NCI-H345 (cell line): ENCODE measurements at places on chromosomes 11 and 22.

DNA sequence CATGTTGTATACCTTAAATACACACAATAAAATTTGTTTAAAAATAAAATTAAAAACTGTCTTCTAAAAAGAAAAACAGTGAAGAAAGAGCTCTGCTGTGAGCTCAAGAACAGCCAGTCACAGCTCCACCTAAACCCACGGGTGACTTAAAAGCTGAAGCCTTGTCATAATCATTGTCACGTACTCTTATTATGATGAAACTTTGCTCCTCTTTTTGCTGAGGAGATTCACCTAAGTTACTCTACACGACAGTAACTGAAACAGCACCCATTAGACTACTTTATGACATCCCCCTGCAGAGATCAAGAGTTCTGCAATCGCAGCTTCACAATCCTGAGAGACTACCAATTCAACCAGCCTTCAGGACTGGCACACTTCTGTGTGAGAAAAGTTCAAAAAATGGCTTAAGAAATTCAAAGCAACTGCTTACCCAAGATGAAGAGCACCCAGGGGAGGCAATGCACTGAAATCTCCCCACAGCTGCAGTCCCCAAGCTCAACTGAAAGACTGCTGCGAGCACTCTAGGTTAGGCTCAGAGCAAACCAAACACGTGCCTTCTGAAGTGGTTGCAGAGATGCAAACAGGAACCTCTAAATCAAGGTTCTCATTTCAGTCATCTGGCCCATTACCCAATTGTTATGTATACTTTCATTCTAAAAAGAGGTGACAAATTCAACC lies at the start of gene JAML:
JAML (minus strand) TSS at position 501 of the 678 bp plus-strand sequence. CDS start 10,145 bp downstream, outside the sequence.
- no peak for DNase-seq

DNA sequence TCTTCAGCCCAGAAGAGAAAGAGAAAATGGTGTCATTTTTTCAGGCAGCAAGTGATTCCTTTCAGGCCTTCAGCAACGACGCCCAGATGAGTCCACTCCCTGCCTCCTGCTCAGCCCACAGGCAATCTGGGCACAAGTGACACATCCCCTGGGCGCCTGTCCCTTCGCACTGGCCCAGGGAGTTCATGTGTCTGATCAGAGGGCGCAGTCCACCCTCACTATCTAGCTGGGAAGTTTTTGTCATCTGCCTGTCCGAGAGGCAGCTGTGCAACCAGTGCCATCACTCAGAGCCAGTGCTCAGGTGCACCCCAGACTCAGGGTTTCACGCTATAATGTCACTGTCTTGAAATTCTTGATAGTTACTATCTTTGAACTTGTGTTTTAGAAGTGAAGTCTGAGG lies 1.4 kb upstream of the KCNQ1OT1 start:
- DNase-seq: no peak

DNA sequence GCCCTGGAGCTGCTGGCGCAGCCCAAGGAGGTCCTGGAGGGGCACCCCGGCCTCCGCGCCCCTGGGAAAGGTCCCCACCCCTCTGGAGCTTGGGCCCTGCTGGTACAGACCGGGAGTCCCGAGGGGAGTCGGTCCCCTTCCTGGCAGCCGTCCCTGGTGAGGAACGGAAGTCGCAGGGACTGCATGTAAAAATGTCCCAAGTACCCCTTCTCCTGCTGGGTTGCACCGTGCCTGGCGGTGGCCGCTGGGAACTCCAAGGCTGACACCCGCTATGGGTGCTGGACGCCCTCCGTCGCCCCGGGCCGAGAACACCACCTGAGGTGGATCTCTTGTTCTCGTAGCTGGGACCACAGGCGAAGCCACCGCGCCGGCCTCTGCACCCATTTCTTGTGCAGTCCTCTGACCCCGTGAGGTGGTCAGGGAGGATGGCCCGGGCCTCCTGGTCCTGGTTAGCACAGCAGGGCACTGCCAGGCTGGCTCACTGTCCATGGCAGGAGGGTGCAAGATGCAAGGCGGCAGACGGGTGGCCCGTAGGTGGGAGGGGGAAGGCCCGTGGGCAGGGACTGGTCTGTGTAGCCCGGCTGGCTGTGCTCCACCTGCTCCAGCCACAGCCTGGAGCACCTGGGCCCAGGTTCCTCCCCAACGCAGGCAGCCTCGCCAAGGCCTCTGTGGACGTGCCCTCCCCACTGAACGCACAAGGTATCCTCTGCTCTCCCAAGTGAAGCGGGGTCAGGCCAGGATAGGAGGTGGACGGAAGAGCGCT lies 165.2 kb downstream of the IGLL1 start:
- DNase-seq: no peak

GRCh38 chr11:117817368-117818040 lies 7.0 kb downstream of the FXYD2 start:
- DNase-seq: peak; percentile 80

GRCh38 chr11:107731941-107732688 lies 20.3 kb upstream of the SLN start:
- DNase-seq: no peak

DNA sequence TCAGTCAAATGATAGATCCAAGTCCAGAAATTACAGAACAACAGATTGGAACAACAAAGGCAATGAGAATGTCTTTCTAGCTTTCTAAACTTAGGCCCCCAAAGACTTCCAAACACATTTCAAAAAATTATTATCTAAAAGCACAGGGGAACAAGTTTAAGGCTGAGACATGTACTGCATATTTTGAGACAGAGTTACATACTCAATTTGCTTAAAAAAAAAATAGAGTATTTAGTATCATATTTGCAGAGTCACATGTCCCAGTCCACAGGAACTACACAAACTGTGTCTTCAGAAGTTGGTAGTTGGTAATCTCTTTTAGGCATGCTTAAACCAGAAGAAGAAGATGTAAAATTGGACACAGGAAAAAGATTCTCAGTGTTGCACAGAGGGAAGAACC lies 127.2 kb downstream of the MAML2 start:
- DNase-seq: no peak

- DNase-seq: no peak
These were observed 44.2 kb downstream of the CABIN1 start for GRCh38 chr22:24055283-24055682.

DNA sequence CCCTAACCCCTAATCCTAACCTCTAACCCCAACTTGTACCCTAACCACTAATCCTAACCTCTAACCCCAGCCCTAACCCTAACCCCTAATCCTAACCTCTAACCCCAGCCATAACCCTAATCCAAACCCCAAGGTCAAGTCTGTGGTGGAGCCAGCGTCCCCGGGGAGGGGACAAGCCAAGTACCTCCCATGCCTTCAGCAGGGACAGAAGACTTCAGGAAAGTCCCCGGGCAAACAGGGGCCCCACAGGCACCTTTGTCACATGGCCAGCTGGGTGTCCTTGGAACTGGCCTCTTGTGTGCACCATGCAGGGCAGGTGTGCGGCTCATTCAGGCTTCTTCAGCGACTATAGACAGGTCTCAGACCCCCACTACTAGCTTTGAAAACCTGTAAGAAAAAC lies 555.8 kb downstream of the BRD1 start:
- DNase-seq: no peak

- DNase-seq: no peak
These were observed 194.9 kb downstream of the SWAP70 start for GRCh38 chr11:9858822-9859221.

DNA sequence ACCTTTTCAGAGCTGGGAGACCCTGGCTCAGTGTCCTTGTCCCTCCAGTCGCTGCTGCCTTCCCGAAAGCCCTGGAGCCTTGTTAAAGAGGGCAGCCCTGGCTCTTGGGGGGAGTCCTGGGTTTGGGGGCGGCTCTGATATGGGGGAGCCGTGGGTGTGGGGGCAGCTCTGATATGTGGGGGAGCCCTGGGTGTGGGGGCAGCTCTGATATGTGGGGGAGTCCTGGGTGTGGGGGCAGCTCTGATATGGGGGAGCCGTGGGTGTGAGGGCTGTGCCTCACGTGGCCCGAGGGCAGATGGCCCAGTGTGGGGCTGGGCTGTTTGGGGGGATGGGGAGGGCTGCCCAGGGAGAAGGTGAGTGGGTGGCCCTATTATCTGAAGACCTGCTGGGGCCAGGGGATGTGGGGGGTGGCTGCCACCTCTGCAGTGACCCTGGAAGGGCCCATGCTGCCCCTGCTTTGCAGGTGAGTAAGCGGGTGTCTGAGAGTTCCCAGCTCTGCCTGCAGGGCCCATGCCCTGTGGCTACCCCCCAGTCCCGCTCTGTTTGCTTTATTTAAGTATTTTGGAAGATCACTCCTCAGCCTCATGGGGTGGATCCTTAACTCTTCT lies 30.9 kb upstream of the GRAMD4 start:
- no peak for DNase-seq

DNA sequence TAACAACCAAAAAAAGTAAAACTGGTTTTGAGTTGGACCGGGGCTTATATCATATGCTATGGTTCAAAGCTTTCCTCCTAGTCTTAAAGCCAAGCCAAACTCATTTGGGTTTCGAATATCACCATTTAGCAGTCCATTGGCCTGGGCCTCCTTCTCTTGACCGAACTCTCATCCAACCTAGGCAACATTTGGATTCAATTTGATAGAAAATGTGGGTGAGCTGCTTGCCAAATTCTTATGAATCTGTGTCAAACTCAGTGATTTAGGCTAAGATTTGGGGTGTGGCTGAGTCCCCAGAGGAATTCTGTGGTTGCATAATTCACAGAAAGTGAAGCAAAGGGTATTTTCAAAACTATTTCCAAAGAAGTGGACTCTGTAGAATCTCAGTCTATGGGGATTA lies 83.7 kb downstream of the BLID start:
- DNase-seq: no peak

- DNase-seq: no peak
These were observed 2.9 kb downstream of the MUC2 start for GRCh38 chr11:1077417-1078119.

DNA sequence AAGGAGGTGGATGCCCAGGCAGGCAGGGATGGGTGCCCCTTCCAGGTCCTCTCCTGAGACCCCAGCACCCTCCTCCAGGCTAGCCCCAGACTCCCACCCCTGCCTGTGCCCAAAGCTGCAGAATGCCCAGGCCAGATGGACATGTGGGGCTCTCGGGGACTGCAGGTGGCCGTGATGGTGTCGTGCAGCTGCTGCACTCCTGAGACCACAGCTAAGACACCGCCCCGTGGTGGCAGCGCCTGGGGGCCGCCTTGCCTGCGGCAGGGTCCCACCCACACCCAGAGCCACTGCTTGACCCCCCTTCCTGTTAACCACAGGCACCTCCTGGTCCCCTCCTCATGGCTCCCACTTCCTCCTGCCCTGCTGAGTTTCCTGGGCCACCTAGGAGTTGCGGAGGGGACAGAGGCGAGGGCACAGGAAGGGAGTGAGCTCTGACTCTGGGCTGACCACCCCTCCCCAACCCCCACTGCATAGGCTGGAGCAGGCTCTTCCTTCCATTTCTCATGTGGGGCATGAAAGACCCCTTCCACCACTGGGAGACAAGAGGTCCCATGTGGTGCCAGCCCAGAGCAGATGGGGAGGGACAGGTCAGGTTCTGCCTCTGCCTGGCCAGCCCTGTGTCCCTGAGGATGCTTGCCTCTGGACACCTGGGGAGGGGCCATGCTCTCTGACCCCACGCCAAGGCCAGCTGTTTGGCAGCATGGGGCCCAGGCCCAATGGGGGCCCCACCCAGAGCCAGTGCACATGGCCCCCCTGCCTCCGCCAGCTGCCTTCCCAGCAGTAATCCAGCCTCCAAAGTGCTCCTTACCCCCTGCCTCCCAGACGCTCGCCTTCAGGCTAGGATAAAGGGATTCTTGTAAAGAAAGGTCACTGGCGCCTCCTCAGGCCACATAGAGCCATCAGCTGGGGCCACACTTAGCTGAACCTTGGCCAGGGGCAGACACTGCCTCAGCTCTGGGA lies 29.3 kb downstream of the OSBPL5 start:
- DNase-seq: no peak

GRCh38 chr22:27988704-27989103 lies 69.6 kb upstream of the PITPNB start:
- DNase-seq: no peak
